ENCODE measurements at places on chromosomes 11 and 22. TPM values are rescaled to one million over a fixed set of nuclear protein-coding genes. Genes with fewer than 3 reads are reported as not detected.

DNA sequence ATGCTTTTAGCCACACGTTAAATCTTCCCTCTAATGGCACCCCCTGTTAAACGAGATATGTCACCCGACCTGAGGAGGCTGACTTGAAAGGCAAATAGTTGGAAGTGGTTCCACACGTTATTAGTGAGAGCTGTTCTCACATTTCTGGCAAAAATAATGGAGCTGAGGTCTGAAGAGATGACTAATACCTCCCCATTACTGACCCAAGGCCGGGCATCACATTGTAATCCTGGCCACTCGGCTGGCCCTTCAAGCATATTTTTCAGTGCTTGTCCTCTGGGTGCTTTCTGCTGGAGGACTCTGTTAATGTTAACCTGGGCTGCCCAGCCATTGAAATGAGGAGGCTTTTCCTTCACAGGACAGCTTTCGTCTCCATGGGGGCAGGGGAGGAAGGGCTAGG, 260.0 kb upstream of the CADM1 start:
- no peak overlapping the region for H3K27ac ChIP-seq
- H3K27me3 ChIP-seq, result no peaks in the 10 kb centered on the region
- H3K36me3 ChIP-seq, result no peaks in the 10 kb centered on the region
- no peak overlapping the region for H3K4me3 ChIP-seq

- H3K27ac ChIP-seq, result no peak within 1 kb of the TSS
- H3K27me3 ChIP-seq, result peaks cover 44% of the 10 kb centered on the region
- no peak within 1 kb of the TSS for H3K4me3 ChIP-seq
- no peaks in the 10 kb centered on the region for H3K36me3 ChIP-seq
Measured at GRCh38 chr11:109421981-109422869, at the start of gene C11orf87. Gene C11orf87, plus strand, starts transcription at chr11:109422190. Its CDS starts 1,444 bp downstream, at chr11:109423634.

- H3K27ac ChIP-seq, result no peak overlapping the region
- DNase-seq, result no peak
- H3K36me3 ChIP-seq, result no peaks in the 10 kb centered on the region
- H3K4me3 ChIP-seq, result no peak overlapping the region
Measured at GRCh38 chr11:62774407-62774806, 3.2 kb downstream of the TAF6L start.

NRIP3 gene
- total RNA-seq, result 2.2 TPM

GRCh38 chr11:17609291-17610084, 62.4 kb downstream of the OTOG start:
- H3K36me3 ChIP-seq, result no peaks in the 10 kb centered on the region
- no peak overlapping the region for H3K4me3 ChIP-seq
- H3K4me1 ChIP-seq, result no peaks in the 10 kb centered on the region
- H3K27me3 ChIP-seq, result no peaks in the 10 kb centered on the region
- no peak overlapping the region for H3K27ac ChIP-seq

DNA sequence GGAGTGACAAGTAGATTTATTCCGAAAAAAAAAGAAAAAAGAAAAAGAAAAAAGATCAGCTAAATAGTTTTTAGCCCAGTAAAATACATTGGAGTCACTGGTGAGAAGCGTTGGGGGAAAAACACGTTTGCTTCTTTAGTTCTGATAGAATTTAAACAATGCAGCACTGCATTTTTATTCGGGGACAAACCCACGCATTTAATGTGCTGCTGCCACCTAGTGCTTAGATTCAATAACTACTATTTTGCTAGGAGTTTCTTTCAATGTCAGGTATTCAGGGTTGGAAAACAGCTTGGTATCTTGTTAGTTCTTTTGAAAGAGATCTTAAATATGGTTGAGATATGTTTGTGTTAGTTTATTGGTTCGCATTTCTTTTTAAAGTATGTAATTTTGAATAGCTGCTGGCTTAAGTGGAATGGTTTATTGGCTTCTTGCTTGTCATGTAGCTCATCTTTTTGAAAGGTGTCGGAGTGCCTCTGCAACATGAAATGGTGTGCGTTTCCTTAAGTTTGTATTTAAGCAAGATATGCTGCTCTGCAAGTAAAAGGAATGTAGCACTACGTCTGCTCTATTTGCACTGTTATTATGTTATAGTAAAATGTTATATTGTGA, 41.9 kb downstream of the SVIP start:
- no peak overlapping the region for H3K27ac ChIP-seq
- no peak overlapping the region for H3K4me3 ChIP-seq
- DNase-seq, result peak; percentile 73
- no peaks in the 10 kb centered on the region for H3K4me1 ChIP-seq

- H3K27me3 ChIP-seq, result no peaks in the 10 kb centered on the region
- peak; percentile 51 for DNase-seq
- H3K27ac ChIP-seq, result no peak overlapping the region
- no peaks in the 10 kb centered on the region for H3K36me3 ChIP-seq
- H3K4me1 ChIP-seq, result peaks cover 34% of the 10 kb centered on the region
Measured at GRCh38 chr22:42993651-42994275, 21.2 kb downstream of the PACSIN2 start.

GAS2L1 gene
- 3.8 TPM for total RNA-seq

DNA sequence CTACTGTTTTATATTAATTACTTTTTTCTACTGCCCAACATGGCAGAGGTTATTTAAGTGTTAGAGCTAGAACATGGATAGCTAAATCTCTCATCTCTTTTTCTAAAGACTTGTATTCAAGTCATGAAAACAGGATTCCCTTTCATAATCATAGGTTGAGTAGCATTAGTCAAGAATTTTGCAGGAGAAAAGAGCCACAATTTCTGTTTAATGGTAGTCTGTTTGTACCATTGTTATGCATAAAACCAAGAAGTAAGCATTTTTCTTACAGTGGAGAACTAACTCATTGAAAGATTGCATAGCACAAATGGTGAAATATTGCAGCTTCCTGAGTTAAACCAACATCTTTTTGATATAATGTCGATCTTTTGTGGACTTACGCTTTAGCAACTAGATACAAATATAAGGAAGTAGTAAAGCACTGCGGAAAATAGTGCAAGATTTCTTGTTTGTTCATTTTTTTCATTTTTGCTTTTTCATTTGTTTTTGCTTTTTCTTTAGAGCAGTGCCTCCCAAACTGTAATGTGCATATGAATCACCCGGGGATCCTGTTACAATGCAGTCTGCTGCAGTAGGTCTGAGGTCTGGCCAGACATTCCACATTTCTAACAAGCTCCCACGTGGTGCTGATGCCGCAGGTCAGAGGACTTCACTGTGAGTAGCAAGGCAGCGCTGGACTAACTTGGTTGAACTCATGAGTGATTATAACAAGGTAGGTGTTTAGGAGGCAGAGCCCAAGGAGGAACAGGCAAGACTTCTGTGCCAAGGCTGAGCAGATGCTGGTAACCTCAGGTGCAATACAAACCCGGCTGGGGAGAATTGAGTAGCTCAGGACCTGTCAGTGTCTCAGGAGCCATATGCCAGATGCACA, 4.6 kb downstream of the ETS1 start:
- H3K27me3 ChIP-seq, result no peaks in the 10 kb centered on the region
- H3K4me1 ChIP-seq, result peaks cover 7% of the 10 kb centered on the region
- peak; percentile 47 for DNase-seq
- no peaks in the 10 kb centered on the region for H3K36me3 ChIP-seq

NFRKB gene
- 23.2 TPM for total RNA-seq

DNA sequence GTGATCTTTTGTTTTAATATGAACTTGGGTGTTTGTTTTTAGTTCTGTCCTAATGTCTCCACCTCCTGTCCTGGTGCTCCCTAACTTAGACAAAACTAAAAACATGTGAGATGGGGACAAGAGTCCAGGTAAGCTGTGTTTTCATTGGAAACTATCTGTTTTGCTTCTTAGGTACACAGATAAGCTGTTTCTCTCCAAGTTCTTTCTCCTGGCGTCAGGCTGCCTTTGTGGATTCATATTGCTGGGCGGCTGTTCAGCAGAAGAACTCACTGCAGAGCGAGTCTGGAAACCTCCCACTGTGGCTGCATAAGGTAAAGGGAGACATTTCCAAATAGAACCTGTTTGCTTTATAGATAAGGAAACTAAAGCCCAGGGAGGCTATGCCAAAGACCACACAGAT, 24.7 kb downstream of the PANX1 start:
- H3K4me1 ChIP-seq, result no peaks in the 10 kb centered on the region
- H3K36me3 ChIP-seq, result peaks cover 2% of the 10 kb centered on the region
- H3K4me3 ChIP-seq, result no peak overlapping the region
- H3K27ac ChIP-seq, result no peak overlapping the region

PRR5L gene
- 27.5 TPM for total RNA-seq

DNA sequence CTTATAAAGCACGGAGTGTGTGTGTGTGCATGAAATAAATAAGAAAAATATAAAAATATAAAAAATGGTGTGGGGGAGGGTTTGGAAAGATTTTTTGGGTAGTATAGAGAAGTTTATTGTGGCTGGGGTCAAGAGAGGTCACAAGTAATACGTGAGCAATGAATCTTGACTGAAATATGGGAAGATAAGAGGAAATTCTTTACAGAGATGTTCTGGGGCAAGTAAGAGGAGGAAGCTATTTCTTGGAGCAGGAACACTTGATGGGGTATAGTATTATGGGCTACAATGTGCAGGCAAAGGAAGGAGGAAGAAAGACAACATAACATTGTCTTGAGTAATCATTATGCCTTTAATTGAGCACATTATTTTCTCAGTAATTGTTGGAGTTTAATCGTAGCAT, 2.1 kb downstream of the HBD start:
- H3K4me3 ChIP-seq, result no peak overlapping the region
- no peak overlapping the region for H3K27ac ChIP-seq
- H3K4me1 ChIP-seq, result no peaks in the 10 kb centered on the region
- no peak for DNase-seq
- no peaks in the 10 kb centered on the region for H3K36me3 ChIP-seq

DNA sequence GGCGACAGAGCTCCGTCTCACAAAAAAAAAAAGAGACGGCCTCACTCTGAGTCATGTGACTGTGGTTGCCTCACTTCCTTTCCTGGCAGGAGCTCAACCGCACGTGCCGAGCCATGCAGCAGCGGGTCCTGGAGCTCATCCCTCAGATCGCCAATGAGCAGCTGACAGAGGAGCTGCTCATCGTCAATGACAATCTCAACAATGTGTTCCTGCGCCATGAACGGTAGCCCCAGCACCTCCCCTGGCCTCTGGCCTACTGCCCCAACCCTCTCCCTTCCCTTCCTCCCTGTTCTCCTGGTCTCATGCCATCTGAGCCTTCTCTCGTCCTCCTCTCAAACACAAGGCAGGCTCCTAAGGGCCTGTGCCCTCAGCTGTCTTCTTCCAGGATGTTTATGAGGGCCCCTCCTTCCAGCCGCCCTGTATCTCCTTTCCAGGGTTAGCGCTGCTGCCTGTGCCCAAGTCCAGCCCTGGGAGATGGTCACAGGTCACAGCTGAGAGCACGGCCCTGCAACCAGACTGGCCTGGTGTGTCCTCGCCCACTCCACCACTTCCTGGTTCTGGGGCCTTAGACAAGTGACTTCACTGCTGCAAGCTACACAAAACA, 30.7 kb downstream of the TOM1 start:
- no peak overlapping the region for H3K4me3 ChIP-seq
- H3K4me1 ChIP-seq, result no peaks in the 10 kb centered on the region
- peak overlapping the region; percentile 34 for H3K27ac ChIP-seq

DNA sequence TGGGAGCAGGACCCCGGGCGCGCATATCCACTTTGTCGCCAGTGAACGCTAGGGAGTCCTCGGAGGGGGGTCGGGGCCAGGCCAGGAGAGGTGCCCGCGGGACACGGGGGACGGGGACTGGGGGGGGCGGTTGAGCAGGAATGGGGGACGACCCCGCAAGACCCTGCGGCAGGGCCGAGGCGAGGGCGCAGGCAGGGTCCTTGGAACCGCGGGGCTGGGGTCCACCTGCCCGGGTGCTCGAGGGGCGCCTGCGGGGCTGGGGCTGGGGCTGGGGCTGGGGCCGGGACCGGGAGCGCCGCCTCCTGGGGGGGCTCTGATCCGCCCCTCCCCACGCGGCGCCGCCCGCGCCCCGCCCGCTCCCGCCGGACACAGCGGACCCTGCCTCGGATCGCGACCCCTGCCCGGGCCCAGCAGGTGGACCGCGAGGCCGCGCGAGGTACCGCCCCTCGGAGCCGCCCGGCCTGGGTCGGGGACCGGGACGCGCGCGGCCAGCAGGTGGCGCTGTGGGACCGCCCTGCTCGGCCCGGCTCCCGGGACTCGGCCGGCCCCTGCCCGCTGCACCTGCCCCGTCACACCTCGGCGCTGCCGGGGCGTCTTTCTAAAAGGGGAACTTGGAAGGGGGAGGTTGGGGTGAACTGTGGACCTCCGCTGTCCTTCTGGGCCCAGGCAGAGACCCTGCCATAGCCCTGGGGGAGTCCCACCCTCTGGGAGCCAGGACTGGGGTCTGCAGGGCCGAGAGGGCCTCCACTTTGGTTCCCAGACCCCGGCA, 11.0 kb downstream of the CRELD2 start:
- no peak overlapping the region for H3K4me3 ChIP-seq
- no peaks in the 10 kb centered on the region for H3K27me3 ChIP-seq
- H3K36me3 ChIP-seq, result no peaks in the 10 kb centered on the region
- no peaks in the 10 kb centered on the region for H3K4me1 ChIP-seq

- peaks cover 43% of the 10 kb centered on the region for H3K4me1 ChIP-seq
- H3K27me3 ChIP-seq, result no peaks in the 10 kb centered on the region
- H3K4me3 ChIP-seq, result no peak overlapping the region
- peak overlapping the region; percentile 55 for H3K27ac ChIP-seq
- DNase-seq, result peak; percentile 32
- H3K36me3 ChIP-seq, result peaks cover 12% of the 10 kb centered on the region
Measured at GRCh38 chr11:111730871-111731591, 35.2 kb downstream of the PPP2R1B start.

DNA sequence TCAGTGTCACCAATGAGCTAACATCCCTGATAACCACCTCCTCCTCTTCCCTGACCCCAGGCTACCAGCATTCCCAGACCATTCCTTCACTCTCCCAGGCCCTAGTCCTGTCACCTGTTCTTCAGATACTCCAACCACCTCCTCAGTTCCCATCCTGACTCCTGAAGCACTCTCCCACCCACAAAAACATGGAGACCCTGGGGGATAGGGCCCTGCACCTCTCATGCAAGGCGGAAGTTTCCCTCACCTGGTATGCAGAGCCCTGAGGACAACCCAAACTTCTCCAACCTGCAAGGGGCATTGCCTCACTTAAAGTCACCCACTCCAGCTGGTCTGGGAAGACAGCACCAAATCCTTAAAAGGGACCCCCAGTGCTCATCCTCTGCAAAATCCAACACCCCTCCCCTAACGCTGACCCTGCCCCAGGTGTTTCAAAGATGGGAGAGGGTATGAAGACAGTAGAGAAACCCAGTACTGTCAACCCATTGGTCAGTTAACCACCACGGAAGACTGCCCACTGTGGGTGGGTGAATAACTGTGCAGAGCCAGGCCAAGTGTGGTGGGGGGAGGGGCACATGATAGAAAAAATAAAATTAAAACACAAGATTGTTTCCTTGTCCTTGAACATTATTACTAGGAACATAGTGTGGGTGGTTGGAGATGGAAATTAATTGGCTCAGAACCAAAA, 1.4 kb downstream of the TNKS1BP1 start:
- H3K4me3 ChIP-seq, result peak overlapping the region; percentile 66
- H3K27me3 ChIP-seq, result no peaks in the 10 kb centered on the region
- peaks cover 23% of the 10 kb centered on the region for H3K36me3 ChIP-seq
- peaks cover 51% of the 10 kb centered on the region for H3K4me1 ChIP-seq
- DNase-seq, result peak; percentile 33

- no peaks in the 10 kb centered on the region for H3K27me3 ChIP-seq
- no peak overlapping the region for H3K4me3 ChIP-seq
- DNase-seq, result peak; percentile 39
- H3K36me3 ChIP-seq, result no peaks in the 10 kb centered on the region
- H3K4me1 ChIP-seq, result peaks cover 8% of the 10 kb centered on the region
Measured at GRCh38 chr11:121467965-121468364, 15.2 kb upstream of the SORL1-AS1 start.

Measured in lung (tissue), 17 donors.